ENCODE measurements at places on chromosomes 11 and 22.
A peak's percentile ranks its signal among the peaks of the same experiment; 100 is the strongest.

DNA sequence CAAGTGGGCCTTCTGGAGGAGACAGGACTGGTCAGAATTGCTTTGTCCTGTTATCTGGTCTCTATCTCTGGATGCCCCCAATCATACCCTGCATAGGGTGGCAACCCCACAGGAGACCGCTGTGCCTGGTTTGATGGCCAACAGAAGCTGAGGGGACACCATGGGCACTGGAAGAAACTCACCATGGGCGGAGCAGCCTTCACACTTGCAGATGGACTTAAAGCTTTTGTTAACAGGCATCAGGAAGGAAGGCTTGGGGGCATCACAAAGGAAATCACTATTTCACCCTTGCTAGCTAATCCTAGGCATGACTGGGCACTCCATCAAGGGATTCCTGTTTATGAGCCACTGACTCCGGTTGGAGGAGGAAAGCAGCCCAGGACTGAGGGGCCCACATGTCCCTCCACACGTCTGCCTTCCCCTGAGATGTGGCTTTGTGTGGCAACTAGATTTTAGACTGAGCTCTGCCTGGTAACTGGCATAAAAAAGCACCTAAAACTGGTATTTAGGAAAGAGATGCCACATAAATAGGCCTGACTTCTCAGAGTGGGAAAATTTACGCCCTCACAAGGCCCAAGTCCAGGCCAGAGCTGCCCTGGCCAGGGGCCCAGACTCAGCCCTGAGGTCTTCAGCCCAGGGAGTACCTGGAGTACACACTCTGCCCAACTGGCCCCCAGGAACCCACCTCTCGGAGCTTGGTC, 57.0 kb upstream of the LYVE1 start:
- DNase-seq = no peak

- DNase-seq = no peak
These were observed 12.8 kb downstream of the ZMAT5 start for GRCh38 chr22:29753808-29754657.

- no peak for DNase-seq
These were observed 26.9 kb upstream of the OR56A1 start for GRCh38 chr11:6057452-6057851.

GRCh38 chr11:117866526-117866925, 9.9 kb downstream of the FXYD6 start:
- no peak for DNase-seq

GRCh38 chr11:19938169-19938856, 222.0 kb downstream of the DBX1 start:
- DNase-seq = peak; percentile 44

DNA sequence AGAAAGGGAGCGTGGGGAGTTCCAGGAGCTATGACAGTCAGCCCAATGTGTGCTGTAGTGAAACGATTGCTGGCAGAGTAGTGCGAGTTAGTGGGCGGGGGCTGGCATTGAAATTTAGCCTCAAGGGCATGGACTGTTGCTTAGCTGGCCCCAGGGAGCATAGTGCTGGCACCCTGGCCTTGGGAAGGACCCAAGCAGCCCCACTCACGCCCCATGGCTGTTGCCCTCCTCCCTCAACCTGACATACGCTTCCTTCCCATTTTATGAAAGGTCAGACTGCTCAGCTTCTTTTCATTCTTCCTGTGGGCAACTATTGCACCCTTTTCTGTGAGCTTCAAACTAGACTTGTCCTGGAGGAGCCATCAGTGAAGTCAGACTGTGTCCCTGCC, 52.0 kb upstream of the SUSD2 start:
- DNase-seq = no peak

All from COR-L47 (cell line).